ENCODE measurements at places on chromosomes 5 and 9.

DNA sequence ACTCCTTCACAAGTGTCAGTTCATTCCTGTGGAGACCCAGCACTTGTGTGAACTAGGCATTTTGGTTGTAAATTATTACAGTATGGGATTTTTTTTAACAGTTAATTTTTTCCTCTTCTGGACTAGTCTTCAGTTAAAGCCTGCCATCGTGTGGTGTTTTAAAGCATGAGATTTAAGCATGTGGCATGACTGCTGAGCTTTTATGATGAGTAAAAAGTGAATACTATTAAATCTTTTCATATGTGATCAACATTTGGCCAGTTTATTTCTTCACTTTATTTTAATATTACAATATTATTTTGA lies 25.0 kb downstream of the LMNB1 start:
- DNase-seq = no peak

DNA sequence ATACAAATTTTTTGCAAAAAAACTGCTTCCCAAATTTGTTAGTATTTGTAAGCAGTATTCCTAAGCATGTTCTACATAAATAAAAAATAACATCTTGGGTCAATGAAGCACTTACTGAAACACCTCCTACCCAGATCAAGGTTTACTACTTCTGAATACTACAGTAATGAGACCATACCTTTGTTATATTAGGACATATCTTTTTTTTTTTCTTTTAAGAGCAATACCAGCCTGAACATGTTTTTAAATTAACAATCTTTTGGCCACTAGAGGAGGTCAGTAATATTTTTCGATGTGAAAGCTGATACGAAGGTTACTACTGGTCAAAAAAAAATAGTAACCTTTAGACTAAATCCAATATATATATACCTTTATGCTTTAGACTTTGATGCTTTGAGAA lies 72.7 kb downstream of the CERT1 start:
- no peak for DNase-seq

GRCh38 chr5:52748590-52748989 lies 39.1 kb upstream of the ITGA1 start:
- no peak for DNase-seq

DNA sequence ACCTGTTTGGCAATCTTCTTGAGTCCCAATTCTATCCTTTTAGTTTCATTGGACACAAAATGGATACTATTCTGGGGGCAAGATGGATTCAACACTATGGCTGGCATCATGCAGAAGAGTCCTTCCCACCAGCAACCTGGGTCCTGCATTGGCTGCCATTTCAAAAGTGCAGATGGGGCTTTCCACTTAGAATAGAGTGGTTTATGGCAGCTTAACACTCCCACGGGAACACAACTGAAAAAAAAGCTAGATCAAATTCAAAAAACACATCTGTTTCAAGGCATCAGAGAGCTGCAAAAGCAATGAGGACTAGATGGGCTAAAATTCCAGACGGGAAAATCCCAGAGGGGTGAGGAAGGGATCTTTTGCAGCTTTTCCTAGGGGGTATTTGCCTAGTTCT lies 11.2 kb upstream of the HMHB1 start:
- no peak for DNase-seq

DNA sequence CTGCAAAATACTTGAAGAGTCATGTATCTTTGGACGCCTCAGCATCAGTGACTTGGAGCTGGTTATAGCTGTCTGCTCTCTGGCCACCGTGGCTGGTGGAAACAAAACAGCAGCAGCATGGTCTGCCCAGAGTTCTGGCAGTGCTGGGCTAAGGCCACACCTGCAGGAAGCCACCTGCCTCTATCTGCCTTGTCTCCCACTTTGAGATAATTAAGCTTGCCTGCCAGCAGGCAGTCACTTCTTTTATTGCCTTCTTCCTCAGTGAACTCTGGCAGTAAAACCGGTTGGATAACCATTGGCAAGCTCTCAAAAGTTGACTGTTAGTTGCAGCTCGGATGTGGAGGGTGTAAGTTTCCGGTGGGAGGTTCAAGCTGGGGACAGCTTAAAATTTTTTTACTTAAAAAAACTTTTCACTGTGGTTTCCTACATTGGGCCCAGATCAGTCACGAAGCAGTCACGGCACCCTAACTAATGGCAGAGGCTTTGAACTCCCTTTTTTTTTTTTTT lies 4.9 kb downstream of the SMIM3 start:
- DNase-seq = peak; percentile 49

DNA sequence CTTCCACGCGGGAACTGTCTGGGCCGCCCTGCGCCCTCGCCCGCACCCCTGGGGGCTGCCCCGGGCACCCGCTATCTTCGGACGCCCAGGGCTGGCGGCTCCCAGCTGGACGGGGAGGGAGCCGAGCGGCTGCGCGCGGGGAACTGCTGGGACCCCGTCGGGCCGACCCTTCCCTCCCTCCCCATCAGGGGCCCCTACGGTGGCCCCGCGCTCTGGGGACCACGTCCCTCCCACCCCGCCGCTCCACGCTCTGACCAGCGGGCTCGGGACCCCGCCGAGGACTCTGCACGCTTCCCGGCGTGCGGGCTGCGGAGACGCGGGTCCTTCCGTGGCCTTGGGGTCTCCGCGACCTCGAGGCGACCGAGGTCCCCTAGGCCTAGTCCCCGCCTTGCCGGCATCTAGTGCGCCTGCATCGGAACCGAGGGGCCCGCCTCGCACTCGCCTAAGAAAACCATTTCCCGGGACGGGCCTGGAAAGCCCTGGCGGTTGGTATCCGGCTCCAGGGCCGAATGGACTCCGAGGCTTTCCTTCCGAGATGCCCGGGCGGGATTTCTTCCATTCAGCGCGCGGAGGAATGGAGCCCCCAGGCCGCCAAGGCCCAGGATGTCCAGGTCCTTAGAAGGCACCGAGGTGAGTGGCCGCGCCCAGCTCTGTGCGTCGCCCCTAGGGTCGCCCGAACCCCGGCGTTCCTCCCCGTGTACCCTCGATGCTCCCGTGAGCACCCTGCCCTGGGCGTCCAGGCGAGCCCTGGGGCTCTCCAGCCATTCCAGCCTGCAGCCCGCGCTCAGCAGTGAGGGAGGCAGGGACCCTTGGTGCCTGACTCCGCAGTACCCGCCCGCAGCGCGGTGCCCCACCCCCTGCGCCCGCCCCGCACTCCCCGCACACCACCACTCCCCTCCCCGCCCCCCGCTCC lies 705 bp upstream of the SLC6A3 start:
- DNase-seq = no peak

DNA sequence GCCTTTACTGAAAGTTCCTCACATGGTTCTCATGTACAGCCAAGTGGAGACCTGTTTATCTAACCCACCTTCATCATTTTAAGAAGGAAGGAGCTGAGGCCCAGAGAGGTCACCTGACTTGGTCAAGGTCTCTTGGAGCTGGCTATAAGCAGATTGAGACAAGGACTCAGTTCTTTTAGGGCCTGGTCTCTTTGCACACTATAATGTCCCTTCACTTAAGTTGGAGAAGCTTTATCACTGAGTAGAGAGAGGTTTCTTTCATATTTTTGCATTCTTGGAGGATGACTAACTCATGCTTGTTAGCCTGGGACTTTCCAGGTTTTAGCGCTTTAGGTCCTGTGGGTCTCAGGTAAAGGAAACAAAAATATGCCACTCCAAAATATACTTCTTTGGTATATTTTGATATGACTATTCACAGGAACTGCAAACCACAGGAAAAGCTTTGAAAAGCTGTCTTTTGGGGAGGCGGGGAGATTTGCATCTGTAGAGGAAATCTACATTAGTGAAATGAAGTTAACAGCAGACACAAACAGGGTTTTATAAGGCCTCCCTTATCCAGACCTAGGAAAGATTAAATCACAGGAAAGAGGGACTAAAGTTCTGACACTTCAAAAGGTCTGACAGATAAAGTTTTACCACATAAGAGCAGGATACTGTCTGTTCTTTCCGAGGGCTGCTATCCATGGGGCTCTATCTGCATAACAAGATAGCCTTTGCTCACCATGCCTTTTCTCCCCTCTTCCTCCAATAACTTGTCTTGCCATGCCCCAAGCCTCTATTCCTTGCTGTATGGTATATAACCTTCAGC lies 95.8 kb upstream of the ANKRD55 start:
- no peak for DNase-seq

DNA sequence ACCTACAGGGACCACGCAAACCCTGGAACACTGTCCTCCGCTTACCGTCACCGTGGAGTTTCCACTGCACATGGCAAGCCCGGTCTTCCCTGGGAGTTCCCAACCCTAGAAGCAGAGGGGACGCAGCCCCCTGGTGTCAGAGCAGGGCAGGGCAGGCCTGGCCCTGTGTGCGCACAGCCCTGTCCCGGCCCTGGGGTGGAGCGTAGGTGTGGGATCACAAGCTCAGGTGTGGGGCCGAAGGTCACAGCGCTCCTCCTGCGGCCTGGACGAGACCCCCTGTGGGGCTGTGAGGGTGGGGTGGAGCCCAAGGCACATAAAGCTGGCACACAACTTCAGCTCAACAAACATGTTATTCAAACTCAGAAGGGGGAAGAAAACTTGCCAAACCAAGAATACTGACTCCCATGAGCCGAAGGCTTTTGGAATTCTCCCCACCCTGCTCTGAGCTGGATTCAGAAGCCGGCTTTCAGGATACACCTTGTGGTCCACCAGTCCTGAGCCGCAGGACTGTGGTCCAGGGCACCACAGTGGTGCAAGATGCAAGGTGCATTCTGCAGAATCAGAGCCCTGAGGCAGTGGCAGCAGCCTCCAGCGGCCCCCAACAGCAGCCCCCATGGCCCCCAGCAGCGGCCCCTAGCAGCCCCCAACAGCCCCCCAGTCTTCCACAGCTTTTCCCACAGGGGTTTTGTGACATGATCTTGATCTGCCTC lies 11.8 kb upstream of the EXOC3 start:
- no peak for DNase-seq
